ENCODE measurements at places on chromosomes 3 and 15.

GRCh38 chr3:70603103-70603502 is 290.7 kb upstream of the MDFIC2 start:
- DNase-seq = no peak

GRCh38 chr15:101049856-101050622 is 130.9 kb downstream of the LRRK1 start:
- DNase-seq = peak; percentile 22

DNA sequence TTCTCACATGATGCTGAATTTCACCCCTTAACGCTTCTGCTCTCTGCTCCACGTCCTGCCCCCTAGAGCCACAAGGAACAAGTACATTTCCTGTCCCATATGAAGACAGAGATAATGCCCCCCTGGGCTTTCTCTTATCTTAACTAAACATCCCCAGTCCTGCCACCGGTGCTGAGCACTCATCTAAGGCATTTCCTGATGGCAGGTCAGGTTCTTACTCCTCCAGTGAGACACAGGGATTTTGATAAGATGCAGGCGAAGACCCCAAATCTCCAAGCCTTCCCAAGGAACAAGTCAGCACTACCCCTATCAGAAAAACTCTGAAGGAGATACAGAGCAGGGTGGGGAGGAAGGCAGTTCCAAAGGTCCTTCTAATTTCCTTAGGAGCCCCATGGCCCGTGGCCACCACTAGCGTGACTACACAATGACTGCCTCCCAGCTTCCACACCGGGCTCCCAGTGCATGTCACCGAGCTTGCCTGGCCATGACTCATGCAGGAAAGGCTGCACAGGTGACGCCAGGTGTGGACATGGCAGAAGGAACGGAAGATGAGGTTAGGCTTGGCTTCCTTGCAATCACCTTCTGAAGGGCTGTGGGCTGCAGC is 152.9 kb downstream of the XXYLT1 start:
- peak; percentile 82 for DNase-seq

- DNase-seq = peak; percentile 27
Observed at GRCh38 chr15:64045774-64046420, 388 bp downstream of the DAPK2 start.

DNA sequence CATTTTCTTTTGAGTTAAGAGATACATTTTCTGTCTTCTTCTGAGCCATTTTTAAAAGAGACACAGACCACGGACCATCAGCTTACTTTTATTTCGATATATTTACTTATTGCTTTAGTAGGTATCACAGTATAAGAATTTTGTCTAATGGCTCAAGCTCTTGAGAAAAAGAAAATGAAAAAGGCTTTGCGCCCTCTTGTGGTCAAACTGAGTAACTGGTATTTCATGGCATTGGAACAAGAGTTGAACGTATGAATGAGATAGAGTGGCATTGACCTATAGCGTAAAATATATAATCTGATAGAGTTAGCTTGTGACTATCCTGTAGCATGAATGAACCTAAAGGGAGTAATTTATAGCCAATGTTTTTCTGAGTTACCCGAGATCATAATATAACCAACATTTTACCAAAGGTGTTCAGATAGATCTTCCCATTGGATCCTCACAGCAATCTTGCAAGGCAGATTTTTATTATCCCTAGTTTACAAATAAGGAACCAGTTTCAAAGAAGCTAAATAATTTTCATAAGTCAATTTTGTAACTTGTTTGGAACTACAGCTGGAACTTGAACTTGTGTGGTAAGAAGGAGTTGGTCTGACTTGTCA is 154.6 kb downstream of the POLR2M start:
- DNase-seq = peak; percentile 85

- peak; percentile 72 for DNase-seq
Observed at GRCh38 chr3:49465270-49466034, 4.6 kb upstream of the DAG1 start.

DNA sequence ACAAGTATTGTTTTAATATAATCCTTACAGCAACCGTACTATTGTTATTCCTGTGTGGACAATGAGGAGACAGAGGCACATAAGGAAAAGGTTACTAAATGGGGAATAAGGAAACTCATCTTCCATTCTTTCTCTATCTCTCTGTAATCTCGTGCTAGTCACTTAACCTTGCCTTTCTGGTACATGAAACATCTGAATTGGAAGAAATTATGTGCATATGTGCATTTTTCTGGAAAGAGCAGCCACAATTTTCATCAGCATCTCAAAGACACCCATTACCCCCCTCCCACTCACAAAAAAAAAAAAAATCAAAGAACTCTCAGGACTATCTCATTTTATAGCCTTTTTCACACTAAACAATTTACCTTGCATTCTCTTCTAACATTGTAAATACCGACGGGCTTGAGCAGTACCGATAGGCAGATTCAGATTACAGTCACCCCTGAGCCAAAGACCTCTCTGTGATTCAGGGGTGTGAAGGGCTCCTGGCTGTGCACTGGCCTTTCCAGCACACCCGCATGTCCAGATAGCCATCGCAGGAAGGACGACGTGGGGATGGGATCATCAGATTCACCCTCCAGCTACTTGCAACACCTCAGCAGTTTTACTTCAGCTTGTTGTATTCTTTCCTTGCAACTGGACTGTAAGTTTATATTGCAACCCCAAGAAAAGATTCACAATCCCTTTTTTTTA is 48.1 kb downstream of the CASR start:
- no peak for DNase-seq

GRCh38 chr15:52028431-52029093 is 9.5 kb downstream of the MAPK6 start:
- DNase-seq = no peak

GRCh38 chr15:39504808-39505207 is 76.1 kb upstream of the THBS1 start:
- DNase-seq = no peak

- no peak for DNase-seq
Observed at GRCh38 chr3:166734734-166735133, 645.4 kb downstream of the ZBBX start.

- no peak for DNase-seq
Observed at GRCh38 chr15:82613747-82614146, 33.4 kb downstream of the CPEB1 start.

DNA sequence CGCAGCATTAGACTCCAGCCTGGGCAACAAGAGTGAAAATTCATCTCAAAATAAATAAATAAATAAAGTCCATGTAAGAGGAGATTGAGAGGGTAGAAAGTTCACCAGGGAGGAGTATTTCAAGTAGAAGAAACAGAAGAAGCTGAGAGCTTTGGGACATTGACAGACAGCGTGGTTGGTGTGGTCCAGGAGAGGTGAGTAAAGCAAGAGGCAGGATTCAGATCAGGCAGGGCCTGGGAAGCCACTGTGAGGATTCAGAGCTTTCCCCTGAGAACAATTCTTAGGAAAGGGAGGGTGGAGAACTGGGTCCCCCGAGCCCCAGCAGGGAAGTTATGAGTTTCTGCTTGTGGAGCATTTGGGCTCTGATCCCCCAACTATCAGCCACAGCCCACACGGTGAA is 54.2 kb upstream of the AMOTL2 start:
- DNase-seq = no peak

GRCh38 chr3:51974277-51974962 is 444 bp upstream of the ABHD14A start:
- no peak for DNase-seq

DNA sequence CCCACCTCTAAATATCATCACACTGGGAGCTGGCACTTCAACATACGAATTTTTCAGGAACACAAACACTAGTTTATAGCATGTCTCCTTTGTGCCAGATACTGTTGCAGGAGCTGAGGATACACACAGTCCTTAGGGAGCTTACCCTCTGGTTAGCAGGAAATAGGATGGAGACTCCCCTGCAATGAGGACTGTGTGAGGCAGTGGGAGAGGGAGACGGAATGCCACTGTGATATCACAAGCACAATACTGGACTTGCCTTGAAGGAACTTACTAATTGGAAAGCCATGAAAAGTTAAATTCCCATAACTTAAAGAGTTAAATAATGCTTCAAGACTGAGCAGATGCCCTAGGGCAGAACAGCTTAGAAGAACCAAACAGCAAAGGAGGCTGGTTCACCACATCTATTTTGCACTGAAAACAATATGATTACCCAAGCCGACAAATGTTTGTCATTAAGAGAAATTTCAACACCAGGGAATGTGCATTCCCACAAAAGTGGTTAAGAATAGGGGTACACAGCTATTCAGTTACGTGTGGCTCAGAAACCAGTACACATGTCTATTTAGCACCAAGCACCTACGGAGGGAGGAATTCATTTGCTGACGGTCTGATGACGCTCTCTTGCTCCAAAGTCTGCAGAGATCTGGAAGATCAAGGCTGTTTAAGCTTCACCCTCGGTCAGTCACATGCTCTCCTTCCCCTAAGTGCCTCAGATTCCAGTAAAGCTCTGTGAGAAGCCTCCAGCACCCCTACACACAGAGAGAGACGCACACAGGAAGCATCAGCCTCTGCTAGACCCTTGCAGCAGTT is 5.2 kb downstream of the TBC1D2B start:
- DNase-seq = no peak

- DNase-seq = no peak
Observed at GRCh38 chr15:61501815-61502389, 272.8 kb upstream of the RORA start.

GRCh38 chr3:182258538-182259177 is 534.6 kb upstream of the ATP11B start:
- DNase-seq = peak; percentile 85

DNA sequence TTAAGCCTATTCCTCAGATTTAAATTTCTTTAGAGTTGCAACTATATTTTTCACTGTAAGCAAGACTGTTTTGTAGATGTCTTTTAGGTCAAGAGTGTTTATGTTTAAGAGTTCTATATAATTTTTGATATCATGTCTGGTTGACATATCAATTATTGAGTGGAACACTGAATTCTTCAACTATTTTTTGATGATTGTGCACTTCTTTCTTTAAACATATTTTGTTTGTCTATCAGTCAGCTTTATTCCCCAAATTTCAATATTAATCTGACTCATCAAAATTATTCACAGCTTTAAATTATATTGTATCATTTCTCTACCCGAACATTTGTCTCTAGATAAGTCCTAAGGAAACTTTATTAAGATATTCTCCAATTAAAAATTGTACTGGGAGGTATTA is 933.6 kb upstream of the ROBO1 start:
- DNase-seq = no peak

DNA sequence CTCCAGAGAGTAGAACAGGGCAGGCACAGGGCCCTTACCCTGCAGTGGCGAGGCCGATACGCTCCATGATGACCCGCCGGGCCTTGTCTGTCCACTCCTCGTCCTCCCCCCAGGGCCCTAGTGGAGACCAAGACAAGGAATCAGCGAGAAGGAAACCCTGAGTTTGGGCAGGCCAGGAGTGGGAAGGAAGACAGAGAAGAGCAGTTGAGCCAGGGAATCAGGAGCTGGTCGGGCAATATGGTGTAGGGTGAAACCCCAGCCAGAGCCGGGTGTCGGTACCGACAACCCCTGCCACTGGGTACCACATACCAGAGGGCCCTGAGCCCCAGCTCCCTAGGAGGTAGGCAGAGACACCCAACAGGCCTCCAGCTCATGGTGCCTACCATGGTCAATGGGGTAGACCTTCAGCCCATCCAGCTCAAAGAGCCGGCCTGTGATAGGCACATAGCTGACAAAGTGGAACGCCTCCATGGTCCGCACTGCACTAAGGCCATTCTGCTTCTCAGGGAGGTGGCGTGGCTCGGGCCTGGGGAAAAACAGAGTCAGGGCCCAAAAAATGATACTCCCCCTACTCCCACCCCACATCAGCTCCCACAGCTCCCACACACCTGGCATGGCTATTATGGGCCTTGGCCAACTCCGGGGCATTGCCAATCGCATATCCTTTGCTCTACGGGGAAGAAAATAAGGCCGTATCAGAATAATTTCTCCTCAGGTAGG is 38.0 kb downstream of the SEMA3G start:
- no peak for DNase-seq

DNA sequence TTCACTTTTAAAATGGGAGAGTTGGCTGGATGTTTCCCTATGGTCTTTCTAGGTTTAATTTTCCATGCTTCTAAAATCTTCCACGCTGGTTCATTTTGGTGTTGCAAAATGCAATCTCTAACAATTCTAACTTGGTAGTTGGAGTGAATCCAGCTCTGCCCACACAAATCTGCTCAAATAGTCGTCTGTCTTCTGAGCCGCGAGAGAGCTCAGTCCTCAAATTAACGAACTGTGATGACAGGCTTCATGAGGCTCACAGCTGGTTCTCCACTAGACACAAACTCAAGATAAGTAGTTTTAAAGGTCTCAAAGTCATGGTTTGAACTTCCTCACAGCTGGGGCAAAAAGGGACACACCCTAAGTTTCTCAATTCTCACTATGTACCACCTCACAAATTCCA is 178.6 kb upstream of the LYSMD4 start:
- no peak for DNase-seq

DNA sequence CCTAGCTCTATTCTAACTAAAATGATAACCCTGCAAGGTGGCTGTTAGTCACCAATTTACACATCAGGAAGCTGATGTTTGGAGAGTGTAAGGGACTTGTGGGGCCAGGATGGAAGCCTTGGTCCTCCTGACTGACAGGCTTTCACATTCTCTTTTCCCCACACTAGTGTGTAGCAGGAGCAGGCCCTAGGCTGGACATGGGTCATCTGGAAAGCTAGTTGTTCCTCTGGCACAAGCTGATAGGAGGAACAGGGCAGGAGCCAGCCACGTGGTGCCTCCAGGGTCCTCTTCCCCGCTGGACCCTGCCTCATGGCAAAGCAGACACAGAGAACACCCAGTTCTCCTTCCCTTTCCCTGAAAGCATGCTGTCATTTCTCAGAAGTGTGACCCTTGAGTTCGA is 18.1 kb upstream of the RBSN start:
- DNase-seq = peak; percentile 0

- DNase-seq = no peak
Observed at GRCh38 chr3:58482917-58483636, 8.8 kb upstream of the KCTD6 start.

DNA sequence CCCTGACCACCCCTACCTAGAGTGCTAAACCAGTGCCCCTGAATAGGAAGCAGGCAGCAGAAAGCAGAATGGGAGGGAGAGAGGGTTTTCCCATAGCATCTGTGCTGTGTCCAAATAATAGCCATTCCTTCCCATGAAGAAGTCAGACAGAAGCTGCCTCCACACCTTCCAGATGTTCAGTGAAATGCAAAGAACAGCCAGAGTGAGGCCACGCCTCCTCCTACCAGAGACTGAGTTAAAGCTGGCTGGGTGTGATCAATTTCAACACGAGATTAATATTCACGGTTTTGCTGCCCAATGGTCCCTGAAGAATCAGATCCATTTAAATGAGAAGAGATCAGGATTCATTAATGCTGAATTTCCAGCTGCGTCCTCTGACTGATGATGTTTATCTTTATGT is 111.8 kb downstream of the SRGAP3 start:
- no peak for DNase-seq

DNA sequence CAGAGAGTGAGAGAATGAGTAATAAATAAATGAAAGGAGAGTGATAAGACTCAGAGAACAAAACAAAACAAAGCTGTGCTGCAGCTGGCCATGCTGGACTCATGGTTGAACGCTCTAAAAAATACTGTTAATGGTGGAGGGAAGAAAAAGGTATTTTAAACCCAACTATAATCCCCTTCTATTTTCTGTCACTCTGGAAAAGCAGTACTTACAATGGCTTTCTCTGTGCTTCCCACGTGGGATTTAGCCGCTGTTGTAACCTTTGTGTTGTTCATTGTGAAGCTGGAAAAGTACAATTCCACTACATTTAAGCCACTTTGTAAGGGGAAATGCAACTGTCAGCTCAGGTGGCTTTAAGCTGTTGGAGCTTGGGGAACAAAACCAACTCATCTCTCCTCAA is 917.7 kb downstream of the IGSF11 start:
- DNase-seq = no peak

- DNase-seq = no peak
Observed at GRCh38 chr15:99148851-99149276, 44.0 kb downstream of the SYNM start.
